Iris pigment epithelial cell (primary cell): ENCODE measurements at places on chromosomes 2 and 18.

- no peak for DNase-seq
Measured at GRCh38 chr2:97919858-97920257, 75.9 kb downstream of the TMEM131 start.

GRCh38 chr2:49236316-49236715 lies 82.0 kb upstream of the FSHR start:
- DNase-seq, result no peak

DNA sequence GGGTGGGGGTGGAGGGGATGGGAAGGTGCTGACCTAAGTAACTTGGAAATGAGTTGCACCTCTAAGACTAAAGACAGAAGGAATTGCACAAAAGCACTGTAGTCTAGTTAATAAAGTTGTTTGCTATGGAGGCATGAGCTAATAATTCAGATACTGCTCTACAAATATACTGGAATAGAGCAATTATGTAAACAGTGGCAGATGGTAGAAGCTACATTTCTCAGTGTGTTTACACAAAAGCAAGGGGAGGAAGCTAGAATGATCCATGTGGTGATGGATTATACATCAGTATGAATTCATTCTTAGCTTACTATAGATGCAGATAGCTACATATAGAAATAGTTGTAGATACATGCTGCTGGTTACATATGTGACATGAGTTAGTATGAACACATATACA lies 27.6 kb upstream of the UBE2F start:
- DNase-seq, result peak; percentile 49

DNA sequence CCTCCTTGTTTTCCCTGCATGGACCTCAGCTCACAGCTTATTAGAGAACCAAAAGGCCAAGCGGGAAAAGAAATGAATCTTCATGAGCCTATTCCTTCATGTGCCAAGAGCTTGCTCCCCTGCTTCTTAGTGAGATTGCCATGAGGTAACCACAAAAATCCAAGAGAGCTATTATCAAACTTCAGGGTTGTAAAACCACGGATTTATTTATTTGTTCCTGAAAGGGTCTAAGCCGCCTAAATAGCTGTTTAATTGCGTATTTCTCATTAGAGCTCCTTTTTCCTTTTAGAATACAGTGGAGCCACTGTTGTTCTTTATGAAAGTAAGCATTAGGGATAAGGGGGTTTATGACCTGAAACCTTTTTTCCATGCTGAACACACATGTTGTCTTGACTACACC lies 58.0 kb downstream of the SRD5A2 start:
- DNase-seq, result no peak

GRCh38 chr18:72444798-72445155 lies 99.4 kb downstream of the CBLN2 start:
- DNase-seq, result no peak

- DNase-seq, result peak; percentile 18
Measured at GRCh38 chr2:24919506-24920097, 435 bp downstream of the ADCY3 start.

DNA sequence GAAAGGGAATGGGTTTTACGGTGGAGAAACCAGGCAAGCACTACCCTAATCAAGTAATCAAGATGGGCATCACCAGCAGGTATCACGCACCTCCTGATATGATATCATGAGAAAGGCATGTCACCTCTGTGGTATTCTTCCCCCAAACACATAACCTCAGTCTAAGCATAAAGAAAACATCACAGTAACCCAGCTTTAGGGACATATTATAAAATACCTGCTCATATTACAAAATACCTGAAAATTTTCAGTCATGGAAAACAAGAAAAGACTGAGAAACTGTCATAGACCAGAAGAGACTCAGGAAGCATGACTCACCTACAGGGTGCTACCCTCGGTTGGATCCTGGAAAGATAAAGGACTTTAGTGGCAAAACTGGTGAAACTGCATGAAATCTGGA lies 30.5 kb downstream of the GCKR start:
- DNase-seq, result peak; percentile 20

DNA sequence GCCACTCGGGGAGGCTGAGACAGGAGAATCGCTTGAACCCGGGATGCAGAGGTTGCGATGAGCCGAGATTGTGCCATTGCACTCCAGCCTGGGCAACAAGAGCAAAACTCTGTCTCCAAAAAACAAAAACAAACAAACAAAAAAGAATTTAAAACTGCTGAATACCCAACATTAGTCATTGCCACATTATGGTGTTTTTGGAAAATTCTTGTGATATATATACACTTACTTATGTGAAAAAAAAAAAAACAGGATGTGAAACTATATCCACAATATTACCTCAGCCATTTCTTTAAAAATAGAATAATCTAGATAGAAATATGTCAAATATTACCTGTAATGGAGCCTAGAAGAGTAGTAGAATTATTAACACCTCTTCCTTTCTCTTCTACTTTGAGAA lies 288.3 kb upstream of the FN1 start:
- no peak for DNase-seq

- no peak for DNase-seq
Measured at GRCh38 chr2:221844212-221845020, 272.3 kb upstream of the EPHA4 start.

DNA sequence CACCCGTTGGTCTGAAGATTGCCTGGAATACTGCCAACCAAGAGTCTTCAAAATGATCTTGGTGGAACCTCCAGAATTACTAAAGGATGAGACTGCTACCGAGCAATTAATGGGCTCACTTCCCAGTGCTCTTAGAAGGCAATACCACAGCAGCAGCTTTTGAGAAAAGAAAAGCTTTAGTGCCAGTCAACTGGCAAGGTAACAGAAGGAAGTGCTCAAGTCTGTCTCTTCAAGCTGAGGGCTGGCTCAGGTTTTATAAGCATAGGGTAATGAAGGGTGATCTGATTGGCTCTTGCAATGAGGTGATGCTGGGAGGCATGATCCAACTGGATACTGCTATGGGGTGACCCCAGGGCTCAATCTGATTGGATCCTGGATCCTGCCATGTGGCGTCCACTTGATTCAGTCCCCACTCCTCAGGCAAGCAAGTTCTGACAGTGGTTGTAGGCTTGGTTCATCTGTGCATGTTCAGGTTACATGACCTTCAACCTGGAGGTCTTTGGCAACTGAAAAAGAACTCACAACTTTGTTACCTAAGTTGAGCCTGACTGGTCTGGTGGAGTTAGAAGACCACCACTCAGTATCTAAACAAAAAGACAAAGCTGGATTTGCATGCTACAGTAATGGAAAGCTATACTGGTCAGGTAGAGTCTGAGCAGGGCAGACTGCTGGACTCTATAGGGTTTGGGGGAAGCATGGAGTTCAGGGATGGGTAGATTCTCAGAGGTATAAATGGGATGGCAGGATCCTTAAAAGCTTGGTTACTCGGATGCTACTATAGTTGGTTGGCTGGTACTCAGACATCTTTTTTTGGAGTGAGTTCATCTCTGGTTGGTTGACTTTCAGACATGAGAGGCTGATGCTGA lies 14.0 kb upstream of the RIF1 start:
- no peak for DNase-seq

DNA sequence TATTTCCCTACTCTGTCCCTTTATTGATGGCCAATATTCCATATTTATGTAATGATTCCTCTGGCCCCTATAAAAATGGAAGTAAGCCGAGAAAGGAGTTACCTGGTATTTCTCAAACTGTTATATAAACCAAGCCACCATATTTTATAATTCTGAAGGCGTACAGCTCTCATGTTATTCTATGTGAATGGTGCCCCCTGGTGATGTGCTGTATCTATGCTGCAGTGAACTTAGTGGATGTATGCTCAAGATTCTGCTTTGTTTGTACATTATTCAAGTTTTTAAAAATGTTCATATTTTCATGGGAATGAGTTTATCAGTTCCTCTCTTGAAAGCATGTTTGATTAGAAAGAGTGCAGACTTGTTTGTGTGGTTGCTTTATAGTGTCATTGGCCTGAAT lies 194.5 kb upstream of the LRRTM1 start:
- peak; percentile 73 for DNase-seq

DNA sequence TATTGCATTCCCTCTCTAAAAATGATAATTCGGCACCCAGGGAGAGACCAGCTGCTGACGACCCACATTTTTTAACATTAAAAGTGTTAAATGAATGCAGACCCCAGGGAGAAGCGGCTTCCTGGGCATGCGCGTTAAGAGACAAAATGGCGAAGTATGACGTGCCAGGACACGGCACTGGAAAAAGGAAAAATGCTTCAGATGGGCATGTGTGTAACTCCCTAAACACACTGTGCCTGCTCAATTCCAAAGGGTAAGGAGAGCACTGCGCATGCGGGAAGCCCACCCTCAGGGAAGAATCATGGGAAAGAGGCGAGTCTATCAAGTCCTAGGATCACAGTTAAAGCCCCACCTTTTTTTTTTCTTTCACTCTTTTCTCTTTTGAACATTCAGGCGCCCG lies 58.1 kb downstream of the CYP26B1 start:
- no peak for DNase-seq

- DNase-seq, result no peak
Measured at GRCh38 chr2:241617431-241618154, 19.4 kb downstream of the THAP4 start.

DNA sequence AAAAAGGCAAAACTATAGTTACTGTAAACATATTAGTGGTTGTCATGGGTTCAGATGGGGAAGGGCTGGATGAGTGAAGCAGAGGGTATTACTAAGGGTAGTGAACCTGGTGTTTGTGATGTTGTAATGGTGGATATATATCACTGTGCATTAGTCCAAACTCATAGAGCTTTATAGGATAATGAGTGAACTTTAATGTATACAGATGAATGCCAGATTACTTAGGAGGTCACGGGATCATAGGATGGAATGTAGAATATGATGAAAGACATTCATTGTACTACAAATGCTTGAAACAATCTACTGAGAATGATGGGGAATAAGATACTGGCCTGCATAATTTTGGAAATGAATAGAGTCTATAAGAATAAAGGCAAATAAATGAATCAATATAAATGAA lies 226.7 kb upstream of the ZNF804A start:
- DNase-seq, result peak; percentile 0

DNA sequence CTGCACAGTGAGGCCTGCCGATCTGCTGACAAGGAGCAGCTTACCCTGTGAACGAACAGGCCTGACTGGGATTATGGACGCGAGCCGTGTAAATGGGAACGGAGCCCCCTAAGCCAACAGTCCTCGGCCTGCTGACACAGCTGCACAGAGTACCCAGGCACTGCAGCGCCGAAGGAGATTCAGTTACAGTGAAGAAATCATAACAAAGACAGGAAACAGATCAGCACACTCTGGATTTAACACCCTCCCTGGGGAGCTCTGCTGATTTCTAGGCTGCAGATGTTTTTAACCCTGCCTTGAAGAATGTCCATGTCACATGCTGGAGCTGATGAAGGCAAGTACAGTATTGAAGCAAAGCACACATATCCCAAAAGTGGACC lies 43.4 kb downstream of the COLEC12 start:
- peak; percentile 73 for DNase-seq

- DNase-seq, result peak; percentile 54
Measured at GRCh38 chr2:219155054-219155644, 5.5 kb downstream of the NHEJ1 start.

- no peak for DNase-seq
Measured at GRCh38 chr2:38737925-38738324, 13.2 kb downstream of the SRSF7 start.

- no peak for DNase-seq
Measured at GRCh38 chr2:99414566-99414965, 75.3 kb downstream of the REV1 start.

GRCh38 chr2:21468624-21469023 lies 344.9 kb downstream of the TDRD15 start:
- DNase-seq, result peak; percentile 50

- DNase-seq, result no peak
Measured at GRCh38 chr2:79892123-79892522, 379.3 kb downstream of the CTNNA2 start.

DNA sequence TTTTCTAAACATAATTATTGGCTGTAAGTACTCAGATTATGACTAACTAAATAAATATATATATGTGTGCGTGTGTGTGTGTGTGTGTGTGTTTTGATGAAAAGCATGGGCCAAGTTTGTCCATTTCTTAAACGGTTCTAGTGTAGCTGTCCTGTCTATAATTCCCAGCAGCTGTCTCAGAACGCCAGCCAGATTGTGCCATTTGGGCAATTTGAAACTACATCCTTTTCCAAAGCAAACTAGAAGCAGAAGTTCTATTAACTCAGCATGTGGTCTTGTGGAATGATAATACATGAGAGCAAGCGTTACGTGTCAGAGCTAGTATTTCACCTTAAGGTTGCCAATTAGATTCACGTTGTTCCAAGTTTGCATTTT lies 1.7 kb downstream of the ARHGAP28 start:
- peak; percentile 69 for DNase-seq

DNA sequence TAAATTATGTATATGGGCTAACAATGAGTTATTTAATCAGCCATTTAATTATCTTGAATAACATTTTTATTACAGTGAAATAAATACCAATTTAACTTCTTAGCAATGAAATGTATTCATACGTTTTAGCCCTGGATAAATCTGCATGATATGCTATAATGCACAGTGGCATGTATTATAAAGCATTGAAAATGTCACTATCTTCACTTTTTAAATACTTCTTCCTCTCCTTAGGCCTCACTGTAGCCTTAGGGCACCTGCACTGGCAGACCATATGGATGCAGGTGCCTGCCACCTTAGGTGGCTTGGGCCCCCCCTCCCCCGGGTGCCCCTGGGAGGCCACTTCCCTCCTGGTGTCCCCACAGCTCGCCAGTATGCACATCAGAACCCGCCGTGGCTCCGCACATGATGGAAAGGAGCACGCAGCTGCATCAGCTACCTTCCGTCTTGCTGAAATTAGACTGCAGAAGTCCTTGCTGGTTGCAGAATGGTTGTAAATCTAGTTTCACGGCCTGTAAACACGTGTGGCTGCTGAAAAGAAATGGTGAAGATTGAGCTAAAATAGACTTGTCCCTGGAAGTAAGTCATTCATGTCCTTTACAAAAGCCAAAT lies 56.7 kb downstream of the ADI1 start:
- no peak for DNase-seq

- DNase-seq, result no peak
Measured at GRCh38 chr2:218982586-218983262, 2.3 kb downstream of the FEV start.

- no peak for DNase-seq
Measured at GRCh38 chr18:10147752-10148151, 233.9 kb downstream of the VAPA start.

GRCh38 chr2:224831530-224831929 lies 115.4 kb upstream of the CCDC195 start:
- no peak for DNase-seq

GRCh38 chr2:11419781-11420180 lies 46.2 kb downstream of the E2F6 start:
- no peak for DNase-seq

GRCh38 chr2:28681606-28682005 lies 70.0 kb upstream of the PPP1CB start:
- DNase-seq, result no peak

DNA sequence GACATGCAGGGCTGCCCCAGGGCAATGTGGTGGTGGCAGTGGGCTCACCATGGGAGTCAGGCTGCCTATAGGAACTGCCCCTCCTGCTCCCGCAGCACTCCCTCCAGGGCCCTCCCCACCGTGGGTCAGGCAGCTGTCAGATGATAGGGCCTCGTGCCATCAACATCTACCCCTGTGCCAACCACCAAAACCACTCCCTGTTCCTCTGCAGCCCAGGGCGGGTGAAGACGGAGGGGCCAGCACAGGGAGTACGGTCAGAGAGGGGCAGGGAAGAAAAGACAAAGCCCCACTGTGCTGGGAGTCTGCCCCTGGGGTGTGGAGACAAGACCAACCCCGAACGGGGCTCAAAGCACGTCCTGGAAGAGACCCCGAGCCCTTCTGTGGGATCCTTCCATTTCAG lies 97.4 kb downstream of the TNS1 start:
- no peak for DNase-seq
